Cardiac muscle cell (in vitro differentiated cells and primary cell): ENCODE measurements at places on chromosomes 1 and 21.

DNA sequence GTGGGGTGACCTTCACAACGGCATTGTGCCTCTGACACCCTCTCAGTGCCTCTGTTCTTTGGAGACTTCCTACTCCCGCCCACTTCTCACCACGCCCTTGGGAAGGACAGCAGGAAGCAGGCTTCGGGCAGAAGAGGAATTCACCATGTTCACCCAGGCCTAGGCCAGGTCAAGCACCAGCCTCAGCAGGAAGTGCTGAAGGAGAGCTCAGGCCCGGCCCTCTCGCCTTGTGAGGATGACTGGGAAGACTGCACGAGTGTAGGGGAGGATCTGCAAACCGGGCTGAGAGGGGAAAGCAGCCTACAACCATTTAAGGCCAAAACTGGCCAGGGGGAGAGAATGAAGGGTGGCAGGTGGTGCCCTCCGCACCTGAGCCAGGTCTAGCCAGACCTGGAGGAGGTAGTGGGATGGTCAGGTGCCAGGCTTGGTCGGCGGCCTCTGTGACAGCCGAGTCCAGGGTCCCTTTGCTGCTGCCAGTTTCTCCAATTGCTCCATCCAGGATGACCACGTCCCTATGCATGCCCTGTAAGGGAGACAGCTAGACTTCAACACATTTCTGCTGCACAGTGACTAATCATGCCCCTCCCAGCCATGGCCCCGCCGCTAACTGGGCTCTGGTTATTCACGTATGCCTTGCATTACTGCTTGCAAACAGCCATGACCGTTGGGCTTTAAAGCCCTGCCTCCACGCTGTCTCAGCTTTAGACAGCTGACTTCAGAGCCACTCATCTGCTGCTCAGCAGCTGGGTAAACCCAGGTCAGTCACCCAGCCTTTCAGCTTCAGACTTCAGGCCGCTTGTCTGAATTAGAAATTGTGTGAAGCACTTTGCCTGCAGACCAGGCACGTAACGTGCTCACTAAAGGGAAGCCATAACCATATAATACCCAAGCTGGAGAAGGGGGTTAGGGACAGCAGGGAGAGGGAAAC is 8.9 kb downstream of the MRTO4 start:
- no peak for DNase-seq

- no peak for DNase-seq
Observed at GRCh38 chr1:83109692-83110091, 889.2 kb downstream of the TTLL7 start.

DNA sequence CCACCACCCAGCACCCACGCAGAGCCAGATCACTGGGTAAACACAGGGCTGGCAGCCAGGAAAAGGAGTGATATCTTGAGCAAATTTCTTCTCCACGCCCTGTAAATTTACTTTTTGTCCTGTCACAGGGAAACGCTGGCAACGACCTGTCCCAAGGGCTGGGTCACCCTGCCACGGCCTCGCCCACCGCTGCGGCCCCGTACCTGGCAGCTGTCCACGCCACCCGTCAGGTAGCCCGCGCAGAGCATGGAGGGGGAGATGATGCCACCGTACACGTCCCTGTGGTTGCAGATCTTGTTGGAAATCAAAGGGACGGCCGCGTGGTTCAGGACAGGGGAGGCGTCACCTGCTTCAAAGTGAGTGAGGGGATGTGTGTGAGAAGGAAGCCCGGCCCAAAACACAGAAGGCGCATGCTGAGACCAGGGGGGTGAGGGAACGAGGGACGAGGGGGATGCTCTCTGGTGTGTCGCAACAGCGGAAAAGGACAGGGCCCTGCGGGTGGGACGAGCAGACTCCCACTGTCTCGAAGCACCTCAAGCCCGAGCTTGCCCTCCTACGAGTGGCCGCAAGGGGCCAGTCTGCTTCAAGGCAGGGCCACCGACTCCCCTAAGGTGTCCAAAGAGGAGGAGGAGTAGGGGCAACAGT is 10.1 kb upstream of the TFF1 start:
- DNase-seq = no peak

DNA sequence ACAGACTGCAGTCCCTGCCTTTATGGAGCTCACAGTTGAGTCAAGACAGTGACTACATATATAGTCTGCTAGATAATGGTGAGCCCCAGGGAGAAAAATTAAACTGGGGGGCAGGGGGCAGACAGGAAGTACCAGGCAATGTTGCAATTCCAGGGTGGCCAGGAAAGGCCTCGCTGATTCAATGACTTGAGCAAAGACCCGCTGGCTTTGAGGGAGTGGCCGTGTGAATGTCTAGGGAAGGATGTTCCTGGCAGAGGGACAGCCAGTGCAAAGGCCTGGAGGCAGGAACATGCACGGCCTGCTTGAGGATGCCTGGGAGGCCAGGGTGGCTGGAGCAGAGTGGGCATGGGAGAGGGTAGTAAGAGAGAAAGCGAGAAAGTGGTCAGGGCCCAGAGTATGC is 23.0 kb upstream of the EPHA8 start:
- DNase-seq = peak; percentile 13

GRCh38 chr1:198606020-198606438 is 32.8 kb upstream of the PTPRC start:
- no peak for DNase-seq

- no peak for DNase-seq
Observed at GRCh38 chr1:30759718-30760281, 2.2 kb upstream of the LAPTM5 start.

DNA sequence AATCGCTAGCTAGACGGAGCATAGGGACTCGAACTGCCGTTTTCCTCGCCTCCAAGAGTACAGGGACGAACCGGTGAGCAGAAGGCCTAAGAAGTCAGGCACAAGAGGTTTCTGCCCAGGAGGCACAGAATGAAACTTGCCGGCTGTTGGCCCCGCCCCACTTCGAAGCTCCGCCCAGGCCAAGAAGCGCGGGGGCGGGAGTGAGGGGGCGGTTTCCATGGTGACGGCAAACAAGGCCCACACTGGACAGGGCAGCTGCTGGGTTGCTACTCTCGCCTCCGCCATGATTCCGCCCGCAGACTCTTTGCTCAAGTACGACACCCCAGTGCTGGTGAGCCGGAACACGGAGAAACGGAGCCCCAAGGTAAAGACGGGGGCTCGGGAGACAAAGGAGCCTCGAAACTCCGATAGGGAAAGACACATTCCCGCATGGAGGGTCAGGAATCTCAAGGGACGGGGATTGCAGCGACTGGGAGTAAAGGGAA is at the start of gene DNALI1:
TSS of gene DNALI1 (plus strand) at position 229 of the 485 bp plus-strand sequence. CDS start at position 284, 55 bp downstream.
- peak; percentile 96 for DNase-seq
